Neural progenitor cell (in vitro differentiated cells): ENCODE measurements at places on chromosomes 2 and 18. TPM values are rescaled to one million over a fixed set of nuclear protein-coding genes. Genes with fewer than 3 reads are reported as not detected.
A peak's percentile ranks its signal among the peaks of the same experiment; 100 is the strongest.

DNA sequence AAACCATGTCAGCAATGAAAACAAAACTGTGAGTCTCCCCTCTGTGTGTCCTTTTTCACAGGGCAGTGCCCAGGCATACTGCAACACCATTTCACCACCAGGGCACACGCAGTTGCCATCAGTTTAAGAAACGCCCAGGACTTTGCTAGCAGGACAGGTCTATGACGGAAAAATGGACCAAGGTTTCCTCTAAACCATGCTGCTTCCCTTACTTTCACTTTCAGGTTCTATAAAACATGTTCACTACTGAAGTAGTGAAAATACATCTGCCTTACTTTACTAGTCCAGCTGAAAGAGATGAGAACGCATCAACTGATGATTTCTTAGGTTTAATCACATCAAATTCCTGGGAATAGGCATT is 110.5 kb downstream of the TCF4 start:
- no peak for DNase-seq
- no peak overlapping the region for H3K4me3 ChIP-seq
- no peaks in the 10 kb centered on the region for H3K27me3 ChIP-seq
- peaks cover 3% of the 10 kb centered on the region for H3K36me3 ChIP-seq
- peaks cover 33% of the 10 kb centered on the region for H3K4me1 ChIP-seq

DNA sequence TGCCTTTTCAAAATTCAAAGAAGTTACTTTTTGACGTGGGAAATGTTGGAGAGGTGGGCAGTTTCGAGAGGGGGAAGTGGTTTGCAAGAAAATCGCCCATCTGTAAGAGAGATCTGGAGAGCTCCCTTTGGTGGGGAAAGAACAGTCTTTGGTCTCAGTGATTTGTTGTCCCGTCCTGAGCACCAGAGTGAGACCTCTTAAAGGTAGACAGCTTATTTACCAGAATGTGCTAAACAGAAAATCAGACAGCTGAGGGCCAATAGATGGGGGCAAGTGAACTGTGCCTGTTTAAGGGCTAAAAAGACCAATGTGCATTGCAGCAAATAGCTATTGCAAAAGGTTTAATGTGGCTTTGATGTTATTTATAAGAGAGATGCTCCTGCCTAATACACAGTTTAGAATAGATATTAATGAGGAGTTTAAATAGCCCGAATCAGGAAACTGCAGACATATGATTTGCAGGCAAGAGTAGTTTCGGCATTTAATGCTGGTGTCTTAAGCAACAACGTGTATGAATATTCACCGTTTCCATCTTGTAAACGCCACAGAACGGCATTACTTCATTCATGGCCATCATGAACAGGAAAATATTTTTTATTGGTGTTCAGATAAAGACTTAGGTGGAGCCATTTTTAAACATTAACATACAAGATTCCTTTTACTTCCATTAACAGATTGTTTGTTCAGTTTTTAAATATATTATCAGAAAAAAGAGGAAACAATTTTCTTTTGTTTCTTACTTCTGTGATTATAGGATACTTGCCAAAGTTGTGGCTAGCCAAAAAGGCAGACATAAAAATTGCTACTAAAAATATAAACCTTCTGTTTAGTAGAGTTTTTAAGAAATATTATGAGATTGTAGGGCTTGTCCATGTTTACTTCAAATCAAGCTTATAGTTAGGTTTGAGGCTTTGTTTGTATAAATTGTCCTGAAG is 29.6 kb downstream of the ARHGAP15 start:
- H3K4me1 ChIP-seq = peaks cover 10% of the 10 kb centered on the region
- DNase-seq = no peak
- no peak overlapping the region for H3K4me3 ChIP-seq
- no peak overlapping the region for H3K27ac ChIP-seq

The SULT1C2 gene
- total RNA-seq = 0.28 and 1.6 TPM in 2 replicates

- no peaks in the 10 kb centered on the region for H3K27me3 ChIP-seq
- no peak overlapping the region for H3K4me3 ChIP-seq
- no peak overlapping the region for H3K27ac ChIP-seq
- no peak for DNase-seq
- no peaks in the 10 kb centered on the region for H3K4me1 ChIP-seq
Observed at GRCh38 chr18:66066191-66066590, 315.4 kb downstream of the CDH7 start.

The LHCGR gene
- total RNA-seq = not detected in 2 replicates

DNA sequence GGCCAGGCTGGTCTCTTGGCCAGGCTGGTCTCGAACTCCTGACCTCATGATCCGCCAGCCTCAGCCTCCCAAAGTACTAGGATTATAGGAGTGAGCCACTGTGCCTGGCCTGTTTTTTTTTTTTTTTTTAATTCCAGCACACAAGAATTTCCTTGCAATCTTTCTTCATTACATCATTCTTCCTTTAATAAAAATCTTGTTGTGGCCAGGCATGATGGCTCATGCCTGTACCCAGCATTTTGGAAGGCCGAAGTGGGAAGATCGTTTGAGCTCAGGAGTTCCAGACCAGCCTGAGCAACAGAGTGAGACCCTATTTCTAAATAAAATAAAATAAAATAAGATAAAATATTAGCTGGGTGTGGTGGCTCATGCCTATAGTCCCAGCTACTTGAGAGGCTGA is 21.4 kb upstream of the PLEKHM3 start:
- DNase-seq = no peak
- no peaks in the 10 kb centered on the region for H3K27me3 ChIP-seq
- no peak overlapping the region for H3K27ac ChIP-seq
- peaks cover 12% of the 10 kb centered on the region for H3K4me1 ChIP-seq

DNA sequence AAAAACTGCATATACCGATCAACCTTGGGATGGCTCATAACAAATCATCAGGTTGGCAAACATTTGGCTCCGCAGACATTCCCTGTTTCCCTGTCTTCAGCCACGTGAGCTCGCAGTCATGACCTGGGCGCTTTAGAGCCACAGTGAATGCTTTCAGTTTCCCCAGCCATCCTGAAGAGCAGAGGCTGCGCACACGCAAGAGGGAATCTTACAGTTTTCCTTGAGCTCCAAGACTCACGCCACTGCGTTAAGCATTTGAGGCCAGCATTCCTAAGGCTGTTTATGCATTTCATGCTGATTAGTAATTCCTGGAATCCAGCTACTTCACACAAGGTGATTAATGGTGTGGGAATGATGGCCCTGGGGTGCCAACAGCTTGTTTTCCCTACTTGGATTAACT is 95.1 kb downstream of the MTCL1 start:
- peak overlapping the region; percentile 77 for H3K27ac ChIP-seq
- DNase-seq = peak; percentile 76
- no peaks in the 10 kb centered on the region for H3K27me3 ChIP-seq
- H3K36me3 ChIP-seq = no peaks in the 10 kb centered on the region
- H3K4me1 ChIP-seq = peaks cover 31% of the 10 kb centered on the region

The RTP5 gene
- total RNA-seq = not detected in 2 replicates

DNA sequence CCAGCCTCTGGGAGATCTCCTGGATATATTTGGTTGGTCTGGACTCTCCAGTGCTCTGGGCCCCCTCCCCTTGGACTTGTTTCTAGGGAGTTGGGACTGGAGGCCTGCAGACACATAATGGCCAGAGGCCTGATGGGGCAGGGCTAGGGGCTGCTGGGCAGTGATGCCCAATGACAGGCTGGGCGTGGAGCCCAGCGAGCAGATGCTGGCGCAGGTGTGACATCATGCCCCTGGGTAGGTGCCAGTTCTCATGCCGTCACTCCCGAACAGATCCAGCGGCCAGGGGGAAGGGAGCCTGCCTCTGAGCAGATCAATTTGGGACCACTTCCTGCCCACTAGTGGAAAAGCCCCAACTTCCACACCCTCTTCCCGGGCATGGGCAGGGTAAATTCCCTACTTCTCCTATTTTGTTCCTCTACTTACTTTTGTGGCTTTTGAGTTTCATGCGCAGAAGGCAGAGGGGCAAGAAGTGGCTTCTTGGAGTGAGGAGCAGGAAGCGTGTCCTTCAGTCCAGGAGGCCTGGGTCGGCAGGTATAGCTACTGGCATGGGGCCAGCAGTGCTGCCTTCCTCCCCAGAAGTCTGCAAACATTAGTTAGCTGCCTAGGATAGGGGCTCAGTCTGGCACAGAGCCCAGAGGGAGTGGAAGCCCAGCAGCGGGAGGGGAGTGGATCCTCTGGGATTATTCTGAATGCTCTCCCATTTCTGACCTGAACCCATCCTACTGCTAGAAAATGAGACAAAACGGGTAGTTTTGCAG is 6.1 kb downstream of the MPV17 start:
- no peak overlapping the region for H3K27ac ChIP-seq
- no peak overlapping the region for H3K4me3 ChIP-seq
- no peaks in the 10 kb centered on the region for H3K4me1 ChIP-seq

The GPR39 gene
- 0.28 and 1.4 TPM in 2 replicates for total RNA-seq
